A549 treated with CORT108297 at 1 μM for 4 hours (cell line): ENCODE measurements at places on chromosomes 6 and 20. TPM values are rescaled to one million over a fixed set of nuclear protein-coding genes. Genes with fewer than 3 reads are reported as not detected.

Gene MDC1
- total RNA-seq, result 16.6 to 24.7 TPM (median 18.4 TPM) in 5 replicates

Gene VGLL2
- total RNA-seq, result not detected in 5 replicates

Gene LRRC73
- total RNA-seq, result 0.63 to 1.4 TPM (median 1.3 TPM) in 5 replicates

Gene CDSN
- total RNA-seq, result 0.03 TPM in 1 of 5 replicates, not detected in the others

Gene BPIFB4
- total RNA-seq, result not detected in 5 replicates

Gene VARS2
- 10.8 to 14.3 TPM (median 13.2 TPM) in 5 replicates for total RNA-seq

Gene TPD52L1
- 40.7 to 50.6 TPM (median 45.2 TPM) in 5 replicates for total RNA-seq

Gene GPR63
- 0.45 to 0.60 TPM (median 0.53 TPM) in 5 replicates for total RNA-seq

Gene RSPO3
- total RNA-seq, result 85.2 to 115 TPM (median 91.8 TPM) in 5 replicates

Gene CAPN11
- 0.02 TPM in 1 of 5 replicates, not detected in the others for total RNA-seq

Gene PTK7
- 3.9 to 5.6 TPM (median 4.8 TPM) in 5 replicates for total RNA-seq

Gene TRIM15
- total RNA-seq, result 0.08 to 0.09 TPM in 2 of 5 replicates, not detected in the others

Gene PRKN
- total RNA-seq, result 0.02 to 0.47 TPM (median 0.12 TPM) in 4 of 5 replicates, not detected in the other

Gene C6orf58
- total RNA-seq, result 0.13 to 0.24 TPM (median 0.15 TPM) in 5 replicates

Gene SPATA25
- 0.25 to 0.92 TPM (median 0.39 TPM) in 5 replicates for total RNA-seq

Gene GRIK2
- 0.30 to 0.48 TPM (median 0.35 TPM) in 5 replicates for total RNA-seq

Gene BPIFA1
- not detected in 5 replicates for total RNA-seq

Gene MMS22L
- total RNA-seq, result 9.5 to 14.2 TPM (median 13.3 TPM) in 5 replicates

Gene COL12A1
- total RNA-seq, result 3.8 to 6.4 TPM (median 5.2 TPM) in 5 replicates

Gene SCRT2
- not detected in 5 replicates for total RNA-seq

Gene CTCFL
- 0.03 to 0.06 TPM (median 0.06 TPM) in 4 of 5 replicates, not detected in the other for total RNA-seq

Gene BPIFB2
- total RNA-seq, result not detected in 5 replicates

Gene RBM24
- total RNA-seq, result 8.3 to 11.2 TPM (median 9.7 TPM) in 5 replicates

Gene MRAP2
- 1.2 to 1.8 TPM (median 1.3 TPM) in 5 replicates for total RNA-seq

Gene ALDH8A1
- total RNA-seq, result 0.11 to 0.16 TPM (median 0.15 TPM) in 5 replicates

Gene CGA
- total RNA-seq, result 0.09 to 0.22 TPM (median 0.20 TPM) in 4 of 5 replicates, not detected in the other

Gene UNC5CL
- 0.34 to 0.52 TPM (median 0.45 TPM) in 5 replicates for total RNA-seq

Gene PM20D2
- 10.0 to 15.1 TPM (median 13.7 TPM) in 5 replicates for total RNA-seq

Gene CST7
- total RNA-seq, result not detected in 5 replicates

Gene ELOVL2
- 5.8 to 8.0 TPM (median 6.9 TPM) in 5 replicates for total RNA-seq

Gene GLP1R
- not detected in 5 replicates for total RNA-seq

Gene TGIF2
- total RNA-seq, result 4.1 to 5.4 TPM (median 4.9 TPM) in 5 replicates

Gene GPR6
- not detected in 5 replicates for total RNA-seq

Gene SUMO4
- 0.11 TPM in 1 of 5 replicates, not detected in the others for total RNA-seq

Gene RIPOR3
- total RNA-seq, result 0.02 to 0.09 TPM (median 0.06 TPM) in 4 of 5 replicates, not detected in the other
